Left kidney (tissue), 8 donors: ENCODE measurements at places on chromosomes 3 and 15.

DNA sequence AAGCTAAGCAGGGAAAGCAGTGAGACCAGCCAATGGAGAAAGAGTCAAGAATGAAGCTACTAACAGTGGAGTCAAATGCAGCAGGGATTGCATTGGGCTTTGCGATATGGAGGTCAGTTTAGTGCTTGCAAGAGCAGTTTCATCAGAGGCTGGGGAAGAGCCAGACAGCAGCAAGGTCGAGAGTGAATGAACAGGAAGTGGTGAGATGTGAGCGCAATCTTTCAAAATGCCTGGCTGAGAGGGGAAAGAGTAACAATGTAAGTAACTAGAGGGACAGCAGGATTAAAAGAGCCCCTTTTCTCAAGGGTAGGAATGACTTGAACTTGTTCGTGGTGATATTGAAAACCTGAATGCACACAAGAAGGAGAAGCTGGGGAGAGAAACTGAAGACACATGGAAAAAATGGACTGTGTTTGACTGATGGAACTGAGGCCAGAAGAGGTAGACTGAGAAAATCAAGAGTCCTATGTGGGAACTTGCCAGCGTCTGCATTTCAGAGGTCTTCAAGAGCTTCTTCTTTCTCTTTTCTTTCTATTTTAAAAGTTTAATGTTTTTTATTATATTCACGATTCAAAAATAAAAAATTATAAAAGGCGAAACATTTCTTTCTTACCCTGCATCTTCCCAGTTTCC is 30.6 kb upstream of the GPR160 start:
- no peak for DNase-seq

DNA sequence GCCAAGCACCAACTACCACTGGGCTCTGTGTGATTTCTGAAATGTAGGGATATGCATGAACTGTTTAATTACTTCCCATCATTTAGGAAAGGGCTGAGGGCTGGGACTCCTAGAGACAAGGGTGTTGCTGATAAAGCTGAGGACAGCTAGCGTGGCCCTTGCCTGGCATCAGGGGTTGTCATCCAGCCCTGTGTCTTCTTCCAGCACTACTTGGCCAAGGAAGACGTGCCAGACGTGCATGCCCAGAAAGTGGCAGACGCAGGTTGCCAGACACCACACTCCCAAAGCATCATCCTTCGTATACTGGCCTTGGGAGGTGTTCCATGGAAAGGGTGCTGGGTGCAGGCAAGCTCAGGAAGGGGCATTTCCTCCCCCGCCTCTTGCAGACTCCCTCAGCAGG is 64.8 kb downstream of the LRIG1 start:
- no peak for DNase-seq

- no peak for DNase-seq
These were observed 24.2 kb upstream of the SLC41A3 start for GRCh38 chr3:126107957-126108675.

DNA sequence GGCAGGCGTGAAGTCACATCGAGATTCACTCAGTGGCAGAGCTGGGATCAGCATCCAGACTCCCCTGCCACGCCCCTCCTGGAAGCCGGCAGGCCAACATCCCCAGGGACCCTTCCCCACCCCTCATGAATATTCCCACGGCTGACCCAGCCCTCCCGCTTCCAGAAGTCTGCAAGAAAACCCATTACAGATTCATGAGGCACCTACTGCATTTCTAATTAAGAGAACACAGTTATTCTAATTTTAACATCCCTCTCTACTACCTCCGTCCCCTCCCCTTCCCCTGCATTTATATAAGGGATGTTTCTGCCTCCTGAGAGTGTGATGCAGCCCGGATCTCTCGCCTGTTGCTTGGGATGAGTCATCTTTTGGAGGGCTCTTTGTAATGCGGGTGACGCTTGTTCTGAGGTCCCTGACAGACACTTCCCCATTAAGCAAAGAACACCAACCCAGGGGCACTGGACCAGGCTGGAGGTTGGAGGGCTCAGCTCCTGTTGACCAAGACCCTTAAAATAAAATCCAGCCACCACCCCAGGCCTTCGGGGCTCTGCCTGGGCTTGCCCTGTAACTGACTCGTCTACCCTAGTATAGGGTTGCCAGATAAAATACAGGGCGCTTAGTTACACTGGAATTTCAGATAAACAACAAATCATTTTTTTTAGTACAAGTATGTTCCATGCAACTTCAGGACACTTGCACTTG is 118.7 kb downstream of the NUP210 start:
- DNase-seq = no peak

- DNase-seq = peak; percentile 78
These were observed 7.5 kb upstream of the PGPEP1L start for GRCh38 chr15:99014803-99015697.

- no peak for DNase-seq
These were observed 204.8 kb upstream of the SLC2A2 start for GRCh38 chr3:171231361-171231760.
